ENCODE measurements at places on chromosomes 6 and 20.

GRCh38 chr20:11852811-11853210, 64.9 kb upstream of the BTBD3 start:
- no peak for DNase-seq

- no peak for DNase-seq
Measured at GRCh38 chr20:52895701-52896100, 76.5 kb upstream of the TSHZ2 start.

DNA sequence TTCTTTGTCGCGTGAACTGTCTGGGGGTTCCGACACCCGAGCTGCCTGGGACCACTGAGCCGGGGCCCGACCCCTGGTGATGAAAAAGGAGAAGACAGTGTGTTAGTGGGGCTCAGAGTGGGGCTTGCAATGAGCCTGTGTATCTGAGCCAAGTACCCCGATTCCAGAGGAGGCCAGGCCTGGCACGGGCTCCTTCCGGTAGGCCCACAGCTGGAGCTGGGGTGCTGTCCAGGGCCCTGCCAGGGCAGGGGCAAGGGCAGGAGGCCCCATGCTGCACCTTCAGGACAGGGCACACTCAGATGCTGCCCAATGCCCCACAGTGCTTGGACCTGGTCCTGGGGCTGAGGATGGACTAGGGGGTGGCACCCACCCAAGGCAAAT, 89.4 kb downstream of the TAF4 start:
- DNase-seq, result no peak

GRCh38 chr6:107491760-107492660, 2.1 kb downstream of the SOBP start:
- no peak for DNase-seq

DNA sequence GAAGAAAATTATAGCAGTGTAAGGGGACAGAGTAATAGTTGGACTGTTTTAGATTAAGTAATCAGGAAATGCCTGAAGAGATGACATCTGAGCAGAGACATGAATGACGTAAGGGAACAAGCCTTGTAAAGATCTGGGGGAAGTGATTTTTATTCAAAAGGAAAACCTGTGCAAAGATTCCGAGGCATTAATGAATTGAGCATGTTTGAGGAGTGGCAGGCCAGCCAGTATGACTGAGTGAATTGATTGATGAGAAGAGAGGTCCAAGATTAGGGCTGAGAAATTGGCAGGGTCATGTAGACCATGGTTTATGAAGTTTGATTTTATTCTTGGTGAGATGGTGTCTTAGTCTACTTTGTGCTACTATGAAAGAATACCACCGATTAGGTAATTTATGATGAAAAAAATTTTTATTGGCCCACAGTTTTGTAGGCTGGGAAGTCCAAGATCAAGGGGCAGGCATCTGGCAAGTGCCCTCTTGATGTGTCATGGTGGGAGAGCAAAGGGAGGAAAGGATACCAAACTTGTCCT, 95.1 kb downstream of the LIN28B start:
- no peak for DNase-seq

- DNase-seq, result peak; percentile 65
Measured at GRCh38 chr6:52063584-52064344, 23.6 kb downstream of the PKHD1 start.
